Hair follicular keratinocyte (primary cell): ENCODE measurements at places on chromosomes 3 and 15. TPM values are rescaled to one million over a fixed set of nuclear protein-coding genes. Genes with fewer than 3 reads are reported as not detected.

The GOLGA6A gene
- total RNA-seq: not detected in 2 replicates

The GNAT1 gene
- total RNA-seq: not detected in 2 replicates

The C2CD4A gene
- not detected in 2 replicates for total RNA-seq

The VILL gene
- 3.5 and 5.2 TPM in 2 replicates for total RNA-seq

The ANKUB1 gene
- total RNA-seq: 0.04 and 0.31 TPM in 2 replicates

The TM6SF1 gene
- total RNA-seq: 0.15 and 1.2 TPM in 2 replicates

The SNURF gene
- 0.27 and 11.9 TPM in 2 replicates for total RNA-seq

The MESP2 gene
- 1.4 and 1.7 TPM in 2 replicates for total RNA-seq
